ENCODE measurements at places on chromosomes 1 and 21.
A peak's percentile ranks its signal among the peaks of the same experiment; 100 is the strongest.

DNA sequence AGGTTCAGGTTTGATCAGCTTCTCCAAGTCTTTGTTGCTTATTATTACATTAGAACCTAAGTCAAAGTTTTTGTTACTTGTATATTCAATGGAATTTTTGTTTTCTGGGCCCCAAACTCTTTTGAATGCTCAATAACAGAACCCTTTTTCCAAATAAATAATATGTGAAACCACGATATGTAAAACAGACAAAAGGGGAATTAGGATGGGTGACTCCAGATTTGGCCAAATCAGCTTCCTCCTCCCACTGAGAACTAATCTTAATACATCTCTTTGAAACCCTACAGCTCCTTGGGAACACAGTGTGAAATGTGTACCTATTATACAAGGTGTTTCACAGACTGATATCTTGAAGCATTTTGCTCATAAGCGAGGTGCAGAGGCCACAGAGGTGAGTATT lies 67.0 kb upstream of the TNFSF18 start:
- DNase-seq = no peak

DNA sequence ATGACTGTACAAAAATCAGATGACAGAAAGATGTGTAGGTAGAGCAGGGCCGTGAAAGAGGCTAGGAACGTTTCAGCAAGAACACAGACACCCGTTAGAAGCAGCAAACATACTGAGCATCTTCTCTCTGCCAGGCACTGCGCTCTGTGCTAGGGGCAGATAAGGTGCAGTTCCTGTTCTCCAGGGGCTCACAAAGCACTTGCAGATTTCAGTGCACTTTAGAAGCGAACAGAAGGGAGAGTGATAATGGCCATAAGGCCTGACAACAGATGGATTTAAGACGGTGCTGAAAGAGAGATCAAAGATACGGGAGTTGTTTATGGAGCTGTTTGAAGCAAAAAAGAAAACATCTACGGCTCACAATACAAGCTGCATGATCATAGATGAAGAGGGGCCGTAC lies 200.3 kb upstream of the FOXD3 start:
- DNase-seq = no peak

DNA sequence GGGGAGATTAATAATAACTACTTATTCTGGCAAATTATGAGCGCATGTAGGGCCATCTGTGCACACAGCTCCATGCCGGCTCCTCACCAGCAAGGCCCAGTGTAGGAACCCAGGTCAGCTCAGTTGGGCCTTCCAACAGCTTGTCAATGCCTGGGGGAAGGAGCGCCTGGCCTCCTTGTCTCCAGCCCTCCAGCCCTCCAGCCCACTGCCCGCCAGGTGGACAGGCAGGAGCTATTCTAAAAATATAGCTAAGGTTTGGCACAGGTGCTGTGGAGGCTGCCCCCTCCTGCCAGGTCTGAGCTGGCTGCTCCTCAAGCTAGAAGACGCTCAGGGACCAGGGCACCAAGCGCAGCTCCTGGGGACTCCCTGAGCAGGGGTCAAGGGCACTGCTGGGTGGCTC lies 85.7 kb downstream of the GRIK3 start:
- DNase-seq = no peak

DNA sequence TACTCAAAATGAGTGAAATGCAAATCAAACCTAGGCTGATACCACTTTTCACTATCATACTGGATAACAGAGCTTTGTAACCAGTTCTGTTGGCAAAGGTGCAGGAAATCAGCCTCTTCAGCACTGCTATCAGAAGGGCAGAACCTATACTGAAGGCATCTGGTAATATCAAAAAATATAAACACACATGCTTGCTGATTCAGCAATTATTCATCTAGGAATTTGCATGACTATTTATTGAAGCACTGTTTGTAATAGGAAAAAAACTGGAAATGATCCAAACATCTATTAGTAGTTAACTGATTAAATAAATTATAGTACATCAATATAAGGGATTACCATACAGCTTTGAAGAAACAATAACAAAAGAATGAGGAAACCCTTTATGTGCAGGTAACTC lies 21.4 kb downstream of the ARHGAP29 start:
- DNase-seq = no peak

GRCh38 chr1:24189528-24189927 lies 2.4 kb upstream of the IFNLR1 start:
- peak; percentile 24 for DNase-seq

All from globus pallidus (tissue), 1 donor.